GM18507 (cell line): ENCODE measurements at places on chromosomes 7 and 10.
A peak's percentile ranks its signal among the peaks of the same experiment; 100 is the strongest.

DNA sequence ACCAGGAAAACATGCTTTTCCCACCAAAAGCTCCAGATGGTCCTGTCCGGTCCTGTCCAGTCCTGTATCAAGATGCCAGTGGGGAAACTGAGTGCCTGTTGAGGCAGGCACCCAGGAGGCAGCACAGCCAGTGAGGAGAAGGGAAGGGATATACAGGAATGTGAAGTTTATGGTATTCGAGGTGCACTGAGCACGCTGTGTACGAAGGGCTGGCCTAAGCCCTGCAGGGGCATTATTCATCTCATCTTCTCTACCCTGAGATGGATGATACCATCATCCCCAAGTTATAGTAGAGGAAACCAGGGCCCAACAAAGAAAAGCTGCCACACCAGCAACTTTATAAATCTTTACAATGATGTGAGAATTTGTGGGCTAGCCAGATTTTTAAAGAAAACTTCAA is 23.4 kb upstream of the FXYD4 start:
- DNase-seq: no peak

DNA sequence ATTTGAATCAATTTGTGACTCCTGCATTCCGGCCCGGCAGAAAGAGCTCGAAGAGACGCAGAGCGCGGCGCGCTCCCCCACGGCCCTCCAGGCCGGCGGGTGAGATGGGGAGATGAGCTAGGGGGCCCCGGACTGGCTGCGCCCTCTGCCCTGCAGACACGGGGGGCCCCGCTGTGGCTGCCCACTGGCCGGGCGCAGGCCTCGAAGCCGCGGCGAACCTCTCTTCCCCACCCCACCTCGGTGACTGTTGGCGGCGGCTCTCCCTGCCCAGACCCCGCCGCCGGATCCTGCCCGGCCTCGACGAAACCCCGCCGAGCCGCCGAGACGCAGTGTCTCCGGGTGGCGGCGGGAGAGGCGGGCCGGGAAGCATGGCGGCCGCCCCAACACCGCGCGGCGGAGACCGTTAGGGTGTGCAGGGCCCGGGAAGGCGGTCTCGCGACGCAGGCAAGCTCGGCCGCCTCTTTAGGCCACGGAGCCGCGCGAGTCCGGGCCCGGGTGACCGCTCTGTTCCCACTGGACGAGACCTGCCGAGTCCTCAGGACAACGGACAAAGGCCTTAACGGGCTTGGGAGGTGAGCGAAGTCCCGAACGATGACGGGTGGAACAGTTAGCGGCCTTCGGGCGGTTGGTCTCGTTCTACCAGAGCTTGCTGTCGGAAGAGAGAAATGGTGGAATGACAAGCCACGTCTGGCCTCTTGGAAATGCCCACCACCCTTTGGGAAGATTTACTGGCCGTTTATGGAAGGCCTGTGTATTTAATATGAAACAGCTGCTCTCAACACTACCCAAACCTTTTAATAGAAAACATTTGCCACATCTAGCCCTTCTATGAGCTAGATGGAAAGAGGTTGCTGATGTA is 24.3 kb downstream of the NUP42 start:
- no peak for DNase-seq

GRCh38 chr7:150621376-150621775 is 10.8 kb downstream of the GIMAP6 start:
- DNase-seq: no peak

DNA sequence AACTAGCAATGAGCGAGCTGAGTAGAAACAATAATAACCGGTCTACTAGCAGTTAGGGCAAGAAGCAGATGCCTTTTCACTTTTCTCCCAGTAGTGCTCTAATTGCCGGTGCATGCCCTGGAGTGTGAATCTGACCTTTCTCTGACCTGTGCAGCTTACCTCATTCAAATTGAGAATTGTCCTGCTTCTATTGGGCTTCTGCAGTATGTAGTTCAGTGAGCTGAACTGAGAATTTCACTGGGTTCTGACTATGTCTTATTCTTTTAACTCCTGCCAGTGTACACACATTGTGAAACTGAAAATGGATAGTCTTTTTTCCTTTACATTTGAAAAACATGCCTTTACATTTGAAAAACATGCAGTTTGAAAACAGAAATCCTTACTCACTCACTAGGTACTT is 157.9 kb upstream of the GRM3 start:
- no peak for DNase-seq

GRCh38 chr7:119105381-119105780 is 880.9 kb downstream of the ANKRD7 start:
- DNase-seq: no peak

GRCh38 chr7:44486693-44487092 is 3.8 kb downstream of the NUDCD3 start:
- DNase-seq: no peak

DNA sequence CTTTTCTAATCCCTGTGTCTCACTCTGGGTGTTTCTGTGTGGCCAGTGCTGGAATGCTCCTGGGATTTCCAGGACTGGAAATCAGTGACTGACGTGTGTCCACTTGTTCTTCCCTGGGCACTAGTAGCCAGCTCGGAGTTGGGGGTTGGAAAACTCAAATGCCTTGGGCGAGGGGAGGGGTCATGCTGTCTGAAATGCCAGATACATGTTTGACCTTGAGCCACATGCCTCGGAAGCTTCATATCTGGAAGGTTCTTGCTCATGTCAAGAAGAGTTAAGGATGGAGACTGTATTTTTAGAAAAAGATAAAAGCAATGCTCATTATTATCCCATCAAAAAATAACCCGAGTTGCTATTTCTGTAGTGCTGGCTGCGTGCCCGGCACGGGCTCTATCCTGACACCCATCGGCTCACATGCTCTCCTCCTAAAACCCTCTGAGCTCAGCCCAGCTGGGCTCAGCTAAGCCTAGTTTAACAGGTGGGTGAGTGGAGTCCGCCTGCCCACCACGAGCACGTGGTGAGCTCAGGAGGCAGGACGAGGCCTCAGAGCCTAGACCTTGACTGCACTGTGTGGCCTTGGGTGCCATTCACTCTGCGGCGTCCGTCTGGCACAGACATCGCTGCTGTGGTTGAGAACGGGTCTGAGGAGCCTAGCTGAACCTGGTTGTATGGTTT is 6.4 kb downstream of the DPYSL4 start:
- no peak for DNase-seq

DNA sequence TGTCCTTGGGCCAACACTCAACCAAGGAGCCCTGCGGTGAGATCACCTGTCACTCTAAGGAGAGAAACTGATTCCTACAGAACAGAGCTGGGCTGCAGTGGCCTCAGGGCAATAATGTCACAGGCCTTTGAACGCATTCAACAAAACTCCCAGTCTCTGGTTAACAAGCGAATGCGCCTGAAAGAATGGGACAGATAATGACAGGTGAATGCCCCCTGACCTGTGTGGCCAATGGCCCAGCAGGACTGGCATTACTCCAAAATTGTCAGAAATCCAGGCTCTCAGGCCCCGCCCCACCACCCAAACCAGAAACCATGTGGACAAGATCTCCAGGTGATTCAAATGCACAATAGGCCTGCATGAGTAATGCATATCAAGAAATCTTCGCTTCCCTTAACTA is 277.7 kb upstream of the KLF6 start:
- no peak for DNase-seq

DNA sequence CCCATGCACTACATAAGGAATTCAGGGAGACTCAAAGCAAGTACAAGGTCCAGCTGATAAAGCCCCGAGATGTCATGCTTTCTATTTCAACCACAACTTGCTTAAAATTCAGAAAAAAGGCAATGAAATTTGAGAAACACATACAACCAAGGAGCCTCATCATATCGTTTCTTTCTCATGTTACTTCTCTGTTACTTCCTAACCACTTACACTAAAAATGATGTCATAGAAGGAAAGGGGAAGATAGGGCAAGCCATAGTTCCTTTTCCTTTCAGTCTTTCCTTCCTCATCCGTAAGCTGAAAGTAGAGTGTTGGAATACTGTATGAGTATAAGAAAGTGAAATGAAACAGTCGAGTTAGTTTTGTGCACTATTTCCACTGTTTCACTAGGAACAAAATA is 27.9 kb upstream of the CDK14 start:
- DNase-seq: no peak

DNA sequence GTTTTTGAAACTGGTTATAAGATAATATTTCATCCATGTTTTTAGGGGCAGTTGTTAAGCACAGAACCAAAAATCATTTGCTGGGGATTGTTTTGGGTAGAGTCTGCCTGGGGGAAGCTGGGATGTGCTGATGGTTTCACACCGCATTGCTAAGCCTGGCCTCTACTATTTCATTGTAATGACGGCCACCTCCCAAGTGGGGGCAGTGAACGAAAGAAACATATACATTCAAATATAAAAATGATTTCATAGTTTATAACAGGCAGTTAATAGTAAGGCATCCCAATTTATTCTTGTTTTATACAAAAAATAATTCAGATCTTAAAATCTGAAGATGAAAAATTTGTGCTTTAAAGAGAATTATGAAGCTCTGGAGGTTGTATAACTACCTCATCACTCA is 750.8 kb downstream of the REEP3 start:
- no peak for DNase-seq

- no peak for DNase-seq
Measured at GRCh38 chr7:159118623-159119022, 26.0 kb downstream of the VIPR2 start.

DNA sequence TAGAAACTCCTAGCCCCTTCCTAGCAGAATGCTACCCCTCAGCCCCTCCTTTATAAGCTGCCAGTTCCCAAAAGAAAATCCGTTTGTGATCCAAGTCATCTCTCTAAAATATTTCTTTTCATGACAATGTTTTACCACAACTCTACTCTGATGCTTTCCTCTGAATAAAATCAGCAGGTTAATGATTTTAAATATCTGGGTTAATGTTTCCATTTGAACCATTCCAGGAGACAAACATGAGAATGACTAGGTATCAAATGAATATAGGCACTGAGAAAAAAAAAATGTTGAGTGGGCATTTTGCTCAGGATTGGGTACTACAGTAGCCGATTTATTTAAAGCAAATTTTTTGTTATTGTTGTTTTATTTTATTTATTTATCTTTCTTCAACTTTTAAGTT is 360.3 kb downstream of the WDR11 start:
- DNase-seq: no peak

- DNase-seq: no peak
Measured at GRCh38 chr10:113958631-113959382, 84.9 kb upstream of the ADRB1 start.

DNA sequence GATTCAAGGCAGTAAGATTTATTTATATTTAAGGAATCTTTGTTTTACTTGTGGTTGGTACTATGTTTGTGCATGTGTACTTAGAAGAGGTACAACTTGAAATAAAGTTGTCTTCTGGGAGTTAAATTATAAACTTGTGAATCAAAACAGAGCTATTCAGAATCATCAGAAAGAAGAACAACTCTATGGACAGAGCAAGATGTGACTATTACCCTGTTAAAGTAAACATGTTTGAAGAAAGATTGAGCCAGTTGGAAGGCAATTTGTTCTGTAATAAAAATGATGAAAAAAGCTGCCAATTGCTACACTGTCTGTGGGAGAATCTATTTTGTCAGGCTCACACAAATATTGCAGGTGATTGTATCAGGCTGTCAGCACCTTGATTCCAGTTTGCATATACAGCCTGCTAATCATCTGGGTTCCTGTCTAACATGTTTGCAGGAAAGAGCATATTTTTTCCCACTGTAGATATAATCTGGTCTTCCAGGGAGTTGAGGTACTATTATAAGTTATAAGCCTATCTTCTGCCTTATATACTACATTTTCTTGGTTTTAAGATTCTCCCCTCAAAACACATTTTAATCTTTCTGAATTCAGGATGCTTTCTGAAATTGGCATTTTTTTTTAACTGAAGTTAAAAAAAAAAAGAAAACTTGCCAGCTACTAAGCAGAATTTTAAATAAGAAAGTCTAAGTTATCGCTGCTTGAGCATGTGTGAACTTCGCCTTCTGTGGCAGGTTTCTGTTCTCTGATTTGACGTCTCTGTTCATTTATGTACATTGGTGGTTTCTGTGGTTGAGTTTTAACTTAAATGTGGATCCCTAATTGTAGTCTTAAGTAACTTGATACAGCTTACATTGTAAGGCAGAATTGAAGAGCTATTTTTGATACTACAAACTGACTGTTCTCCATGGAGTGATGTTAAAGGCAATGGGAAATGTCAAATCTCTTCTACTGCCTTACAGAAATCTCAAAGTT is 46.0 kb downstream of the ZNRF2 start:
- DNase-seq: no peak

DNA sequence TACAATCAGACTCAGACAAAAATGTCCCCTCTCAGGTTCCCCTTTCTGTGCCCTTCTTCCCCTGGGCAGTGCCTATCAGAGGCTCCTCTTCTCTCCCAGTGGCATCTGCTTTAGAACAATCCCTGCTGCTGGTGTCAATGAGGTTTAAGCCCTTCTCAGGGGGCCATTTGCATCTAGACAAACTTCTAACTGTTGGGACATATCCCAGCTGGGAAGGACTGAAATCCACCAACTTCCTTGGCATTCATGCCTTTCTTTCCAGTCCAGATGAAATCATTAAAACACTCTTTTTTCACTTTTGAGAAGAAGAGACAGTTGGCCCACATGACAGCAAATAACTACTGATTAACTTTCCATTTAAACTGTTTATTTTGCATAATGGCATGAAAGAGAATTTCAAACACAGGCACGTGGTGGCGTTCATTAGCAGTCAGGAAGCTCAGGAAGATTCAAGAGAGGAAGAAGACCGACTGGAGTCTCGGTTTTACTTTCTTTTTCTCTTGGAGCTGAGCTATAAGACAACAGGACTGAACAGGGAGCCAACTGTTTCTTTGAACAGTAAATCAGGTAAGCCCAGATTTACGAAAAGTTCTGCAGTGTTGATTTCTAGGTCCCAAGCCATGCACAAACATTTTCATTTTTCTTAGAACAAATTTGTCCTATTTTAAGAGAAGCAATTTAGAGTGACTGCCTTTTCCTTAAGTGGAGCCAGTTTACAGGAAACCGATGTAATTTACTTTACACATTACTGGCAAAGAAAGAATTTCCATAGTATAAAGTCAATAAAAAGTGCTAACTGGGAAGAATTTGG is at the start of gene GIMAP2:
TSS of gene GIMAP2 (plus strand) at position 488 of the 811 bp plus-strand sequence. CDS start 1,354 bp downstream, outside the sequence.
- DNase-seq: peak; percentile 43

DNA sequence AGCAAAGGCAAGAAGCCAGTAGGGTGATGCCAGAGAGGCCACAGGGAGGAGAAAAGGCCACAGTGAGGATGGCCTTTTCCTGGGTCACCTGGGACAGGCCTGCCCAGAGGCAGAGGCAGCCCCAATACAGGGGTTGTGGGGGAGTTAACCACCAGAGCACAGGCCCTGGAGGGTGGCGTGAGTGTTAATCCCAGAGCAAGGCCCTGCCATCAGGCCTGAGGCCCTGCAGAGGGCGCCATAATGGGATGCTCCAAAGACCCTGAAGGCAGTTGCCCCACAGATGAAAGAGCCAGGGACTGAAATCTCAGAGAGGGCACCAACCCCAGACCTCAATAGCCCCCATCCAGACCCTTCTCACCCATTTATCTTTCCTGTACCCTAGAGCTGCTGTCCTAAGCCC is 23.9 kb downstream of the SLC13A4 start:
- no peak for DNase-seq
